ENCODE measurements at places on chromosomes 4 and X.

- DNase-seq: no peak
Observed at GRCh38 chr4:165177725-165178666, 29.4 kb upstream of the KLHL2 start.

- DNase-seq: no peak
Observed at GRCh38 chr4:48640225-48640624, 139.9 kb downstream of the FRYL start.

DNA sequence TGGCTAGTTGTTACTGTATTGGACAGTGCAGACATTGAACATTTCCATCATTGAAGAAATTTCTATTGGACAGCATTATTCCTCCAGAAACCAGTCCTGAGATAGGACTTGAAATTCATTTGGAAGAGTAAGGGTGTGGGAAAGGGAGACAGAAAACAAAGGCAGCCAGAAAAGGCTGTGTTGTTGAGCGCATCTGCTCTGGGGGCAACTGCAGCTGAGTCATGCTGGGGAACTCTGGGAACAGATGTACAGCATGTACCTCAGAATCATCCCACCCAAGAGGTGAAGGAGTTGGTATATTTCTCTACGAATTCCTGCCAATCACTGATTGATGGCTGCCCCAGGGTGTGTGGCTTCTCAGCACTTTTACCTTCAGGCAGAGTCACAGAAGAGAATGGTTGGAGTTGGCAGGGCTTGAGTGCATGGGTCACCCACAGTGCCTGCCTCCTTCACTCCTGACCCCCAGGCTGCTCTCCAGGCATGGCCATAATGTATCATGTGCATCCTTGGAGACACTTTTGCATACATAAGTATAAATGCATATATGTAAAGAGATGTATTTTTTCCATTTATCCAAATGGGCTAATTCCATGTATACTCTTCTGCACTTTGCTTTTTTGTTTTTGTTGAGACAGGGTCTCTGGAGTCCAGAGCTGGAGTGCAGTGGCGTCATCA, 39.4 kb downstream of the GEMIN8 start:
- DNase-seq: no peak

DNA sequence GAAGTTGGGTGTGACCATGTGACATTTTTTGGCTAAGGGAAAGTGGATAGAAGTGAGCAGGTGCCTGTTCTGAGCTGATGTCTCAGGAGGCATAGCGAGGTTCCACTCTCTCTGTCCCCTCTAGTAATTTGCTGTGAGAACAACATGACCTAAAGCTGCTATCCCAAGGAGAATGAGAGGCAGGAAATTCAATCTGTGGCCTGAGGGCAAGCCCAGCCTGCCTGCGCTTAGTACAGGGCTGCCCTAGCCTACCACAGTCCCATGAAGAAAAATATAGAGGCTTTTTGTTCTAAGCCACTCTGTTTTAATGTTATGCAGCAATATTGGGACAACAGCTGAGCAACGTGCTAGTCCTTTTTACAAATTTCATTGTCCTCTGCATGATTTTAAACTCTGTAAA, 193.1 kb downstream of the LDB2 start:
- DNase-seq: no peak

GRCh38 chr4:37602454-37603069, 83.6 kb downstream of the RELL1 start:
- no peak for DNase-seq

DNA sequence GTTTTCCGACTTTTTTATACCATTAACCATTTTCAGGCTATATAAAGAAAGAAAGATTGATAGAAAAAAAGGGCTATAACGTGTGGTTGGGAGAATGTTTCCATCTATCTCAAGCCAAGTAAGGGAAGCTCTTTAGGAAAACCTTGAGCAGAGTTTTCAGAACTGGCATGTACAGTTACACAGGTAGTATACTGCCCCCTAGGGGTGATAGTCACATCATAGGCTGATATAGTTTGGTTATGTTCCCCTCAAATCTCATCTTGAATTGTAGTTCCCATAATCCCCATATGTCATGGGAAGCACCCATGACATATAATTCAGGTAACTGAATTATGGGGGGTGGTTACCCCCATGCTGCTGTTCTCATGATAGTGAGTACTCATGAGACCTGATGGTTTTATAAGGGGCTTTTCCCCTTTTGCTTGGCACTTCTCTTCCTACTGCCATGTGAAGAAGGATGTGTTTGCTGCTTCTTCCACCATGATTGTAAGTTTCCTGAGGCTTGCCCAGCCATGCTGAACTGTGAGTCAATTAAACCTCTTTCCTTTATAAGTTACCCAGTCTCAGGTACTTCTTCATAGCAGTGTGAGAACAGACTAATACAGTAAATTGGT, 186.8 kb downstream of the TMA16 start:
- no peak for DNase-seq

- no peak for DNase-seq
Observed at GRCh38 chr4:137000432-137000831, 531.9 kb downstream of the PCDH18 start.

- DNase-seq: no peak
Observed at GRCh38 chr4:150625033-150625432, 43.1 kb downstream of the MAB21L2 start.

GRCh38 chr4:5799406-5799805, 88.4 kb downstream of the EVC start:
- DNase-seq: no peak

DNA sequence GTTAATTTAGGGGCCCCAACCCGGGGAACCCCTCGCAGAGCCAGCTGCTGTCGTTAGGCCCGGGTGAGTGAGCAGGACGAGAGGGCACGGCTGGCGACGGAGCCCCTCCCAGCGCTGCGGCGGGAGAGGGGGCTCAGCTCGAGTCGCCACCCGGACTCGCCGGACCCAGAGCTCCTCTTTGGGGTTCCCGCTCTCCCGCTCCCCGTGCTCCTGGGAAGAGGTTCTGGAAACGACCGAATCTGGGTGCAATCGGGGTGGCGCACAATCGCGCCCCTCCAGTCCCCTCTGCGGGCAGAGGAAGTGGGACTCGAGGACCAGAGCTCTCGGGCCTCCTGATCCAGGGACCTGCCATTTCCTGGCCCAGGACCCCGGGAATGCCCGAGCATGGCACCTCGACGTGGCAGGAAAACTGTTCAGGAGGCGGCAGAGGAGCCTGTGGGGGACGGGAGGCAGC, 37.3 kb upstream of the ARAF start:
- DNase-seq: no peak

DNA sequence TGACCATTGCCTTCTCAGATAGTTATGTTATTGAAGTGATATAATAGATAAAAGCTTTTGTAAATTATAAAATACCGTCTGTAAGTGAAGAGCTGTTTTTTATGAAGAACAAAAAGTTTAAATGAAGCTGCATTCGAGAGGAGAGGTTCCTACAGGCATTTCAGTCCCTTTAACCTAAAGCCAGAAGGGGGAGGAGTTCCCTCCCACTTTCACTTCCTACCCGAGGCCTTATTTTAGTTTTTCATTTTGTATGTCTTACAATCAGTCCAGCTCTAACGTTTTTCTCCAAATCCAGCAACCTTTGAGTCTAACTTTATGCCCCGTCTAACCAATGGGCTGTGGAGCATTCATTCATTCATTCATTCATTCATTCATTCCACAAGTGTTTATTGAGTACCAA, 16.5 kb upstream of the SOX3 start:
- no peak for DNase-seq

DNA sequence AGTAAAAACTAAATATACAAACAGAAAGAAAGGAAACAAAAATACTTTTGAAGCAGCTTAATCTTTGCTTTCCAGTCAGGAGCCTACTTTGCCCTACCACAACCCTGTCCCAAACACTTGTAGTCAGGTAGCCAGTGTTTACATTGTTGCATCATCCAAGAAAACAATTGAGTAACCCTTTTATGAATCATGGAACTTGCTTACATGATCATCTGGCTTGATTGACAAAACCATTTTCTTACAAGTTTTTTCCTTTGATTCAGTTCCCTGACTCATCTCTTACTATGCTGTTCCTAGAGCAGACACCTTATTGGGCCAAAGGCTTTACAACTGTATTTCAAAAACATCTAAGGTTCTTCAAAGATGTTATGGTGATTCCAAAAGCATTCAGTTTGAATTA, 740.1 kb downstream of the KLHL13 start:
- no peak for DNase-seq

DNA sequence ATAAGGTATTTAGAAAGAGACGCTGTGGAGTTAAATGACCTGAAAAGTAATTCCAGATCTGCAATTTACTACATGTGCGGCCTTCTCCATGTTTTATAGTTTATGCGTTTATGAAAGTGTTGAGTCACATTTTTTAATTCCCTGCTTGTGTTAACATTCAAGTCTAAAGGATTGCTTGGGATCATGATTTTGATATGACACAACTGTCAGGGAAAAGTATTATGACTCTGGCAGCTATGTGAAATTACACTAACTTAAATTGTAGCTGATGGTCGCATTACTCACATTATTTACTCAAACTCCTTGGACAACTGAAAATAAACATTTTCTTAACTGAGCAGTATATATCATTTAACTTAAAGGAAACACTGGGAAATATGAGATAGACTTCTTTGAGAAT, 14.3 kb upstream of the GABRB1 start:
- DNase-seq: no peak
